NCI-H1417 treated with DMSO at 0.1 percent for 48 hours (cell line): ENCODE measurements at places on chromosomes 13 and 19.

GRCh38 chr19:30873003-30873402, 476.2 kb downstream of the TSHZ3 start:
- DNase-seq = no peak

DNA sequence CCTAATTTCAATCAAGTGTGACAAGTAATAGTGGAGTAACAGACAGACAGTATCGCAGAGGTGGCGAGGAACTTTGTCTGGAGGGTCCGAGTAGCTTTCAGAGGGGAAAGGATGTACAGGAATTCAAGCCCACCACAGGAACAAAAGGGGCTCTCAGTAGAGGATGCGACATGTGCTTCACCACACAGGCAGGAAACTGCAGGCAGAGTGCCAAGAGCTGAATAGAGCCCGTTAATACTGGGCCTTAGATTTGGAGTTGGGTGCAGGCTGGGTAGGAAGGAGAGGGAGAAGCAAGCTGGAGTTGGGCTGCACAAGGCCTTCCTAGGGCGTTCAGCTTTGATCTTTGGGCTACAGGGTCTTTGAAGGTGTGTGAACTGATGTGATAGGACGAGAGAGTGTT, 1.2 kb downstream of the CCDC70 start:
- no peak for DNase-seq

DNA sequence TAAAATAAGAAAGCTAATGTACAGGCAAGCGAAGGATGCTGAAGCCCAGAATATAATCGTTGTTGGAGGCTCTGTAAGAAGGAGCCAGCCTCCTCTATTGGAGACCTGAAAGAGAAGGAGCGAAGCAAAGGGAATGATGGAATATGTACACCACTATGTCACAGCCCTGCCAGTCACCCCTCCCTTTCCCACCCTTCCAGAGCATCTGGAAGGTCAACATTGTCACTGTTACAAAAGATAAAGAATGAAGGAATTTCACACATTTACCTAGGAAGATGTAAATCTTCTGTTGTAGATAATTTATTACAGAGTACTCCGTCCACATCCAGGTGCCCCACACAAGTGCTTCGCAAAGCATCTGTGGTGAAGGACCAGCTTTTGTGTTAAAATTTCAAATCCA, 39.7 kb upstream of the SACS start:
- DNase-seq = no peak

DNA sequence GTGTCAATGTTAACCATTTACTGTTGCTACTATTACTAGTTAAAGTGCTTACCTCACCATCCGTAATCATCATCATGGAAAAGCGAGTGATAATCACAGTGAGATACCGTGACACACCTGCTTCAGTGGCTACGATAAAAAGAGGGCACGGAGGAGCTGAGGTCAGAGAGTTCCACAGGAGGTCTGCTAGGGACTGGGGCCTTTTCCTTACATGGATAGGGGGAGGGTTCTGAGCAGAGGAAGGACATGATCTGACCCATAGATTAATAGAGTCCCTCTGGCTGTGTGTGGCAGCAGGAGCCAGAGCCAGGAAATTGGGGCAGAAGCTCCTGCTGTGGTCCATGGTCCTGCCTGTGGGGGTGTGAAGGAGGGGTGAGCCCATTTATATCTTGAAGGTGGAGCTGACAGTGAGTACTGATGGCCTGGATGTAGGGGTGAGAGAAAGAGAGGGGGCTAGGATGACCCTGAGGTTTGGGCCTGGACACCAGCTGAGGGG, 136.7 kb downstream of the SIPA1L3 start:
- peak; percentile 80 for DNase-seq
